ENCODE measurements at places on chromosomes 7 and 10. TPM values are rescaled to one million over a fixed set of nuclear protein-coding genes. Genes with fewer than 3 reads are reported as not detected.

- no peak for DNase-seq
Observed at GRCh38 chr10:132383751-132384196, 13.2 kb upstream of the PWWP2B start.

GRCh38 chr7:4225361-4225771 is 456.7 kb upstream of the FOXK1 start:
- DNase-seq, result no peak

GRCh38 chr10:95988702-95989101 is 54.7 kb upstream of the CCNJ start:
- DNase-seq, result no peak

DNA sequence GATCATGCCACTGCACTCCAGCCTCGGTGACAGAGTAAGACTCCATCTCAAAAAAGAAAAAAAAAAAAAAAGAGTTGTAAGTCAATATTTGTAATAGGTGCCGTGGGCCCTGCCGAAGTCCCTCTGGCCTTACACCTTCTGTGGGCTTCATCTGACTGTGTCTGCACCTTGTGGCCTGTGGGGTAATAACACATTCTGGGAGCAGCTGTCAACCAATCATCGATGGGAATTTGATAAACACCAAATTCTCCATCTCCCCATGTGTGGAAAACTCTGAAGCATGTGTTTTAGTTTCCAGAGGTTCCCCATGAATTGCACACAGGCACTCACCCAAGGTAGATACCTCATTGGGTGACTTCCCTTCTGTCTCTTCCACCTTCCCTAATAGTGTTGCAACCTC is 10.8 kb downstream of the ZNF394 start:
- DNase-seq, result no peak

The ZNF239 gene
- total RNA-seq, result 10.8 TPM

Measured in Calu3 (cell line).